Adrenal gland (tissue), 19 donors: ENCODE measurements at places on chromosomes 5 and 9. TPM values are rescaled to one million over a fixed set of nuclear protein-coding genes. Genes with fewer than 3 reads are reported as not detected.

Gene PHYHD1
- 28.1 TPM for total RNA-seq

Gene FOXI1
- not detected for total RNA-seq

GRCh38 chr9:137454145-137454596 is 5.0 kb downstream of the NSMF start:
- peaks cover 12% of the 10 kb centered on the region for H3K36me3 ChIP-seq
- peak; percentile 74 for DNase-seq
- H3K27ac ChIP-seq = peak overlapping the region; percentile 86
- H3K4me3 ChIP-seq = peak overlapping the region; percentile 54
- no peaks in the 10 kb centered on the region for H3K27me3 ChIP-seq

Gene PCDHB2
- 1.8 TPM for total RNA-seq

Gene PCDHA10
- 0.39 TPM for total RNA-seq

DNA sequence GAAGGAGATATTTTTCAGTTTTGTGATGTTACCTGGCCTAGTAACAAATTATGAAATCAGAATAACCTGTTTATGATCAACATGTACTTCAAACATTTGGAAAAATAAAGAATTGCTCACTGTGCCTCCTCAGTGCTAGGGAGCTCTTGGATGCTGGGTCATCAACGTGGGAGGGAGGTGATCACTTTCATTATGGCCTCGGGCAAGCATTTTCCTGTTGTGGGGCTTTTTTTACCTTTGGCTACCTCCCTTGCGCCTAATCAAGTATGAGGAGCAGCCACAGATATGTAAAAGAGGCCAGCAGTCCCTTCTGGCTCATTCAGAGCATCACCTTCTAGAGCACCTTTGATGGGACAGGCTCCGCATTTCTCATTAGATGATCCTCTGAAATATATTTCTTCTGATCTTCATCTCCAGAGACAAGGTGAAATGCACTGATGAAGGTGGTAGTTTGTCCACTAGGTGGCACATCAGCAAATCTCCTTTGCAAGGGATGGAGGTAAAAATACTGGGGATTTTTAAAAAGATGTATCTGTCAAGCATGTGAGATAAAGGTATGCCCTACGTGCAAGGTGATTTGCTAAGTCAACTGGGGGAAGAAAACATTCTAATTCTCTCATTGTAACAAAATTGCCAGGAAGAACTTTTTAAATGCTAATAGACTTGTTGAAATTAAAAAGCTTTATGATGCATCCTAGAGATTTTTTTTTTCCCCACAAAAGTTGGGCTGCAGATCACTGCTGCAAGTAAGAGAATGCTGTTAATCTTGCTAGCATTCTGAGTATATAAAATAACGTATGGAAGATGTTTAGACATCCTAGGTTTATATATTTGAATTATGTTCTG is 218.2 kb downstream of the MAST4 start:
- H3K27ac ChIP-seq = no peak overlapping the region
- H3K4me3 ChIP-seq = no peak overlapping the region
- no peaks in the 10 kb centered on the region for H3K27me3 ChIP-seq

DNA sequence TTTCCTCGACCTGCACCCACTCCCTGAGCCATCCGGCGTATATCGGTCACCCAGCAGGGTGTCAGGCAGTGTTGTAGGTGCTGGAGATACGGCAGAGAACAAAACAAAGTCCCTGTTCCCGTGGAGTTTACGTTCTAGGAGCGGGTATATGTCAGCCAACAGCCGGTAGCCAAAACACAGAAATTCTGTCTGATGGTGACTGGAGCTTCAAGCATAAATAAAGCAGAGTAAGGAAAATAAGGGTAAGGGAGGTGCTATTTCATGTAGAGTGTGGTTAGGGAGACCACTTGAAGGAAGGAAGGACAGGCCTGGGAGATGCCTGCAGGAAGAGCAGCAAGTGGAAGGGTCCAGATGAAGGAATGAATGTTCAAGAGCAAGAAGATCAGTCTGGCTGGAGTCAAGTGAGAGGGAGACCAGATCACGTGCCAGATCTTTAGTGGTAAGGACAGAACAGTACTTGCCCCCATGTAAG is 783 bp upstream of the ZFR start:
- H3K36me3 ChIP-seq = no peaks in the 10 kb centered on the region
- H3K4me3 ChIP-seq = peak overlapping the region; percentile 93
- H3K27ac ChIP-seq = no peak overlapping the region
- H3K27me3 ChIP-seq = no peaks in the 10 kb centered on the region
- peaks cover 29% of the 10 kb centered on the region for H3K4me1 ChIP-seq

DNA sequence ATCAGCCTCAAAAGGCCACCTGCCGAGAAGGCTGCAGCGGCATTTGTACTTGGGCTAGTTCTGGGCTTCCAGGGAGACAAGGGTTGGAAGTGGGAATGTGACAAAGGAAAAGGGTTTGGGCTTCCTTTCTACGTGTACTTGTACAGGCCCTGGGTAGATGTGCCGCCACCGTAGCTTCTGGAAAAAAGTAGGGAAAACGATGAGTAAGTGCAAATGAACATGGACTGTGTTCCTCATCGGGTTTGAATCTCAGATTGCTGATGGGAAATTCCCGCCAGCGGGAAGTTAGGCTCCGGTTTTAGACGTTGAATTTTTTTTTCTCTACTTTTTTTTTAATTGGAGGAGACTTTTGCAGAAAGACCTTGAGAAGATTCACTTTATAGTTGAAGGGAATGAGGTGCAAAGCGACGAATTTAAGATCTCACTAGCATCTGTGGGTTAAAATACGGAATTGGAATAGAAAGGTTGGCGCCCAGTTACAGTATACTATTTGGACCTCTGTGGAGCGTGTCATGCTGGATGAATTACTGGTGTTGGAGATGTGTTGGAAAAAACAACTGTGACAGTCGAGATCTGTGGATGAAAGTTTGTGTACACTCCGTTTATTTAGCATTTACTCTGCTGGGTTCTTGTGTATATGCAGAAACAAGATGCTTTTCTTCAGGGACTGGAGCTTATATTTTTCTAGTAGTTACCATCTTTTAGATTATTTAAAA is 1.2 kb downstream of the G3BP1 start:
- no peaks in the 10 kb centered on the region for H3K27me3 ChIP-seq
- H3K4me3 ChIP-seq = peak overlapping the region; percentile 80
- DNase-seq = peak; percentile 59
- peaks cover 30% of the 10 kb centered on the region for H3K4me1 ChIP-seq
- H3K36me3 ChIP-seq = no peaks in the 10 kb centered on the region
- H3K27ac ChIP-seq = peak overlapping the region; percentile 65

DNA sequence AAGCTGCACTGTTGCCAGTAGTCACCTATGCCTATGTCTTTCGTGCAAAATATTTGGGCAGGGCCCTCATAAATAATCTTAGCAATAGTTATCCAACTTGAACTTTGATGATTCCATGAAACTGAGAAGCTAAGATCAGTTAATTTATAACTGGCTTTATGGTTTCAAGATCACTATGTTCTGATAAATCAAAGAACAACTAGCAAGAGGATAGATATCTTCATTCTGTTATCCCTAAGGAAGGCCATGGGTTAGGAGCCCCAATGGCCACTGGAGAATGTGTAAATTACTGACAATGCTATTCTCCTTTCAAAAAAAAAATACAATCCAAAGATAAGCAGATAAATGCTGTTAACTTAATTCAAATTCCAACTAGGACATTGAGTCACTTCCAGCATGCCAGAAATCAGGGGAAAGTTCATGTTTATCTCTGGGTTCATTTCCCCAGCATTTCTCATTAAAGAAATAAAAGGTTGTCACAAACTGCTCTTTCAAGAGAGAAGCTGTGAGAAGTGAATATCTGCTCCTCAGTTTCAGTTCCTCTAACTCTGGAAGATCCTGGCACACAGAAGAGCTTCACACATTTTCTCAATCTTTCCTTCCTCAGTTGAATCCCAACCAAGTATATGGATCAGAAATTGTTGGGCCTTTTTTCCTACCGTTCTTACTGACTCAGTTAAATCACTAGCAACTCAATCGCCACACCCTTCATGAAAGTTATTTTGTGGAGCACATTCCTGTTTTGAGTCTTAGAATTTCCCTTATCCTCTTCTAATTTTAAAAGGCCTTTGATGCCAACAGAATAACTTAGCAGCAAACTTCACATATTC is 59.6 kb upstream of the SLC1A1 start:
- no peak overlapping the region for H3K27ac ChIP-seq
- H3K36me3 ChIP-seq = no peaks in the 10 kb centered on the region
- no peaks in the 10 kb centered on the region for H3K27me3 ChIP-seq
- DNase-seq = no peak
- peaks cover 8% of the 10 kb centered on the region for H3K4me1 ChIP-seq

Gene CAMK4
- total RNA-seq = 1.4 TPM

DNA sequence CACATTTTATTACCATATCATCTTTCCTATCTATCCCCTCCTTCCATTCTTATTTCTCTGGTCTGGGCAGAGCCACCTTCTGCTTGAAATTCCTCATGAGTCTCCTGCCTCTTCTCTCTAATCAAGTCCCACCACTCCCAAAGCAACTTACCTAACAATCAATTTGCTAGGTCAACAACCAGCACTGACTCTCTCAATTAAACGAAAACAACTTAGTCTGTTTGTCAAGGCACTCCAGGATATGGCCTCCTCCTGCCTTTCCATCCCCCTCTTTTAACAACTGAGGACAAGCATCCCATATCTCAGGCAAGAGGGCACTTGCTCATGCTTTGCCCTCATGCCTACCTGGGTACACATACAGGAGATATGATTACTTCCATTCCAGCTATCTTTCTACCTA is 47.4 kb downstream of the HCN1 start:
- H3K27me3 ChIP-seq = no peaks in the 10 kb centered on the region
- no peak for DNase-seq
- no peak overlapping the region for H3K27ac ChIP-seq
- H3K4me3 ChIP-seq = no peak overlapping the region
- no peaks in the 10 kb centered on the region for H3K36me3 ChIP-seq
- H3K4me1 ChIP-seq = no peaks in the 10 kb centered on the region

GRCh38 chr5:56908942-56909293 is 478 bp upstream of the SETD9 start:
- no peaks in the 10 kb centered on the region for H3K36me3 ChIP-seq
- peak overlapping the region; percentile 66 for H3K4me3 ChIP-seq
- H3K27ac ChIP-seq = peak overlapping the region; percentile 99
- H3K4me1 ChIP-seq = no peaks in the 10 kb centered on the region
- no peaks in the 10 kb centered on the region for H3K27me3 ChIP-seq

Gene AKNA
- 7.5 TPM for total RNA-seq

GRCh38 chr9:95383185-95383676 is 65.7 kb upstream of the FANCC start:
- no peak overlapping the region for H3K4me3 ChIP-seq
- no peaks in the 10 kb centered on the region for H3K36me3 ChIP-seq
- peaks cover 6% of the 10 kb centered on the region for H3K4me1 ChIP-seq
- H3K27me3 ChIP-seq = no peaks in the 10 kb centered on the region

Gene CAAP1
- total RNA-seq = 62.4 TPM

DNA sequence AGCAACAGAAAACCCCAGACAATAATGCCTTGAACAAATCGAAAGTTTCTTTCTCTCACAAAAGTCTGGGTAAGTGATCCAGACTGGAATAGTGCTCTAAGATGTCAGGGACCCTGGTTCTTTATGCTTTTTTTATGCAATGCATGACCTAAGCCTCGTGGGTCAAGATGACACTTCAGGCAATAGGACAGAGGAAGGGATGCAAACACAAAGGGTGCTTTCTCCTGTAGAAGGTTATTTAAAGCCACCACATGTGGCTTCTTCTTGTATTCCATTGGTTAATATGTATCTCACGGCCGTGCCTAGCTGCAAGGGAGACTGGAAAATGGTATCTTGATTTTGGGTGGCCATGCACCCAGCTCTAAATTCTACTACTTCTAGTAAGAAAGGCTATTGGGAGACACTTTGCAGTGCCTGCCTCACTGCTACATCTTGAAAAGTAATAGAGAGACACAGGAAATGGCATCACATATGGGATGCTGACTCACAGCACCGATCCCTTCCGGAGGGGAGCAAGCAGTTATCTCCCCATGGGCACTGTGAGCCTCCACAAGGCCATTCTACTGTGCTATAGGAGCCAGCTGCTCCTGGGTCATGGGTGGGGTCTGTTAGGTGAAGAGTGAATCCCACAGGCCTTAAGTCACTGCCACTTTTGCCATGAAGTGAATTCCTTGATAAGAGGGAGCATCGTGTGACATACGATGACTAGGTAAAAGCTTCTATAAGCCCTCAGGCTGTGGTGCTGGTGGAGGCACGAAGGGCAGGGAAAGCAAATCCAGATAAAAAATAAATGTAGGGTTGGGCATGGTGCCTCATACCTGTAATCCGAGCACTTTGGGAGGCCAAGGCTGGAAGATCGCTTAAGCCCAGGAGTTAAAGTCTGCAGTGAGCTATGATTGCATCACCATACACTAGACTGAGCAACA is 32.5 kb upstream of the RAB14 start:
- no peaks in the 10 kb centered on the region for H3K4me1 ChIP-seq
- H3K27me3 ChIP-seq = no peaks in the 10 kb centered on the region
- H3K27ac ChIP-seq = no peak overlapping the region
- no peaks in the 10 kb centered on the region for H3K36me3 ChIP-seq
- DNase-seq = no peak
- H3K4me3 ChIP-seq = no peak overlapping the region

Gene QRFP
- not detected for total RNA-seq

DNA sequence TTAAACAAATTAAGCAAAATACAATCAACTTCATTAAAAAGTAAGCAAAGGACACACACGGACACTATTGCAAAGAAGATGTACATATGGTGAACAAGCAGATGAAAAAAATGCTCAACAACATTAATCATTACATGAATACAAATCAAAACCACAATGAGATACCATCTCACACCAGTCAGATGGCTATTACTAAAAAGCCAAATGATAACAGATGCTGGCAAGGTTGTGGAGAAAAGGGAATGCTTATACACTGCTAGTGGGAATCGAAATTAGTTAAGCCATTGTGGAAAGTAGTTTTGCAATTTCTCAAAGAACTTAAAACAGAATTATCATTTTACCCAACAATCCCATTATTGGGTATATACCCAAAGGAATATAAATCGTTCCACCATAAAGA is 636.2 kb upstream of the ST8SIA4 start:
- no peak overlapping the region for H3K27ac ChIP-seq
- H3K36me3 ChIP-seq = no peaks in the 10 kb centered on the region
- no peak for DNase-seq

Gene OBP2B
- not detected for total RNA-seq

GRCh38 chr5:72071906-72072305 is 35.4 kb upstream of the MAP1B start:
- no peak overlapping the region for H3K27ac ChIP-seq
- H3K36me3 ChIP-seq = no peaks in the 10 kb centered on the region
- DNase-seq = no peak
- H3K4me3 ChIP-seq = no peak overlapping the region
- H3K4me1 ChIP-seq = no peaks in the 10 kb centered on the region

- no peaks in the 10 kb centered on the region for H3K27me3 ChIP-seq
- DNase-seq = no peak
- H3K36me3 ChIP-seq = no peaks in the 10 kb centered on the region
- H3K4me3 ChIP-seq = no peak overlapping the region
- no peaks in the 10 kb centered on the region for H3K4me1 ChIP-seq
- H3K27ac ChIP-seq = no peak overlapping the region
These were observed 267.9 kb upstream of the PDE4D start for GRCh38 chr5:60161340-60161934.

GRCh38 chr9:127912882-127913281 is 4.0 kb downstream of the ST6GALNAC4 start:
- peaks cover 11% of the 10 kb centered on the region for H3K4me1 ChIP-seq
- H3K36me3 ChIP-seq = peaks cover 44% of the 10 kb centered on the region
- H3K27ac ChIP-seq = no peak overlapping the region
- no peak overlapping the region for H3K4me3 ChIP-seq
- DNase-seq = no peak
